ENCODE measurements at places on chromosomes 3 and 15.

- no peak for DNase-seq
Measured at GRCh38 chr3:78368636-78369345, 1328.9 kb downstream of the ROBO2 start.

DNA sequence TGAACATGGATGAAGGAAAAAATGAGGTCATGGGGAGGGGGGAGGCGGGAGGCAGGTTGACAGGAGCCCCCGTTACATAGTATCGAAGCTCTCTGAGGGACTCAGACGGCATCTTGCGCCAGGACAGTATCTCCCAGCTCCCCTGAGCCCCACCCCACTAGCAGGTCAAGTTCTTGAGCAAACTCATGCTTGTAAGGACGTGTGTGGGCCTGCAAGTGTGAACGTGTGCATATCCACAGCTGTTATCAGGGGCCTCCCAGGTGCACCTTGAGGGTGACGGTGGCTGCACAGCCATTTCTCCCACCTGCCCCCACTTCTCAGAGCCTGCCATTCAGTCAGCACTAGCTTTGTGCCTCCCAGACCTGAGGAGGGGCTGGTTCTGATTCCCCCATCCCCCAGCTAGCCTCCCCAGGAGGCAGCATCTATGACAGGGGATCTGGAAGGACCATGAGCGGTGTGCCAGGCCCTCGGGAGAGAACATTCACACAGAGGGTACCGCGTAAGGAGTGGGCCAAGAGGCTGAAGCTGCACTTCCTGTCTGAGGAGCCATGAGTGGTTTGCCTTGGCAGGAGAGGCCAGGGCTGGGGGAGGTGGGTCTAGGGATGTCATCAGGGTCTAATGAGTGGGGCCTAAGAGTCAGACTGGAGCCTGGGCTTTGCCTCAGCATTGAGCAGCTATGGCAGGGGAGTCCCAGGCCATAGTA is 2.9 kb downstream of the SEMA3F start:
- no peak for DNase-seq

DNA sequence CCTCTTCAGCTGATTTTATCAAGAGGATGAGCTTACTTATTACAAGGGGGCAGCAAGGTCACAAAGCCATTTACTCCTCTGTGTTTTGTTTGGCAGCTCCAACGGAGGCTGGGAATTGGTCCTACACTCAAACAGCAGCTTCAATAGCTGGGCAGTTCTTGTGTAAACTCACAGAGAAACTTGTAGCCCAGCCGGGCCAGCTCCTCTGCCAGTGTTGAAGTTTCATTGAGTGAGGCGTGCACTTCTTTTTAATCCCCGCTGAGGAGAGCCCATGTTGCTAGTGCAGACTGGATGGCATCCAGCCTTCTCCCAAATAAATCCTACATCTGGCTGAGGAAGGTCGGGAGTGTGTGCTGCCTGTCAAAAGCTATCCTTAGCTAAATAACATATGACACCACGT is 59.5 kb downstream of the BFSP2 start:
- no peak for DNase-seq

GRCh38 chr15:47299846-47300434 is 417.4 kb upstream of the SEMA6D start:
- DNase-seq, result no peak

DNA sequence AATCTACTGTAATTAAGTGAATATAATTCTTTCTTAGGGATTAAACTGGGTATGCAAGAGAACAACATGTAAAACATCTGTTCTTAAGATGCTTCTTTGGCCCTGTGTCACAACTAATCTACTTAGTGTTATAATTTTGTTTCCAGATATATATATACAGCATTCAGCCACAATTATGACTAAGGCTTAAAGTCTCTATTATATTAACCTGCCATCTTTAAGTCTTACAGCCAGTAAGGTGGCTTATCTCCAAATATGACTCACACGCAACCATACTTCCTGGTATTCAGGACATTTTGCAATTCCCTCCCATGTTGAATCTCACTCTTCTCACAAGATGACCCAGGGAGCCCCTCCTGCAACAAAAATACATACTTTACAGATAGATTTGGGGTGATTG is 6.6 kb upstream of the KBTBD8 start:
- DNase-seq, result no peak

GRCh38 chr3:69563151-69563550 is 176.1 kb upstream of the MITF start:
- DNase-seq, result no peak

- DNase-seq, result no peak
Measured at GRCh38 chr15:63072809-63073277, 30.3 kb downstream of the TPM1 start.

GRCh38 chr3:98564282-98565005 is 29.0 kb downstream of the CPOX start:
- no peak for DNase-seq

GRCh38 chr3:48110463-48110862 is 77.8 kb downstream of the CDC25A start:
- no peak for DNase-seq

- no peak for DNase-seq
Measured at GRCh38 chr3:48614044-48614443, 4.6 kb upstream of the UQCRC1 start.

DNA sequence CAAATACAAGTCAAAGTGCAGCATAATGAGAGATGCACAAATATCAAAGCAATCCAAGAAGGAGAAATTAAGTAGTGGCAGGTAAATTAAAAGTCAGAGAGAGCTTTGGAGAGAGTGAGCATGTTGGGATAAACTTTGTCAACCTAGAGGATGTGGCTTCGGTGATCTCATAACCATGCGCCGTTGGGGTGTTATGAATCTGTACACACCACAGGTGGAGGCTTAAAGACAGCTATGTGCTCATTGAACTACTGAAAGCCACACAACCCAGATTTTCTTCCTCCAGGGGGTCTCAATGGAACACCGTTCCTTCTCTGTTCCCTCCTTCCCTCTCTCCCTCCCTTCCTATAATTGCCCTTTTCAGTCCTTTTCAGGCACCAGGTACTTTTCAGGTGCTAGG is 52.0 kb downstream of the SUCNR1 start:
- DNase-seq, result no peak

DNA sequence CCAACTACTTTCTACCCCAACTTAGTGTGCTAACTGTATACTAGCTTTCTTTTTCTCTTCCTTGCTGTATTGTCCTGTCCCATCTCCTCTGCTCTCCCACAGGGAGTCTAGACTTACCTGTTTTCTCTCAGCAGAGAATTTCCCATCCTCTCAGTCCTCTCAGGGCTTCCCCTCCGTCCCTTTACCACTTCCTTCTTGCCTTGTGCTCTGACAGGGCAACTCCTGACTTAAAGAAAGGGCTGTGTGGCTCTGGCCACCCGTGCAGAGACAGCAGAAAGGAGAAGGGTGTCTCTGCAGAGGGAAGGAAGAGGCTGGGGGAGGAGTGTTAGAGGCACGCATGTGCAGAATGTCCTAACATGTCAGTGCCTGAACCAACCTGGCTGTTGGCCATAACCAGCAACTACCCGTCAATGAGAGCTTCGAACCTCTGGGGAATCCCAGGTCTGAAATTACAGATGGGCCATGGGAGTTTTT is at the start of gene GCSAM:
GCSAM (minus strand) TSS at position 274 of the 474 bp plus-strand sequence; CDS start at position 146, 128 bp downstream.
- DNase-seq, result peak; percentile 50

DNA sequence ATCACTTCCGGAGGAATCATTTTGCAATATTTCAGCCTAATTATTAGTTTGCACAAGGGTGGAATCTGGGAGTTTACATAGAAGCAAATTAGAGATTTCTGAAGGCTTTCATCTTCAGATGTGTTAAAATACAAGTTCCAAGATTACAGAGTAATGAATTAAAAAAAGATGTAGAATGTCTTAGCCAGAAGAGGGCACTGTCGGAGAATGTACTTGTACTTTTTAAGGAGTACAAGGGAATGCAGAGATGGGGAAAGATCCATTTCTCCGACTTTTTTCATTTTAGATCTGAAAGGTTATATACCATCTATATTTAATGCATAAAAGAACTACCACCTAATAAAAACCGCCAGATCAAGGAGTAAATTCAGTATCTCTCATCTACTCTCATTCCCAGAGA is 43.1 kb upstream of the WDR5B start:
- no peak for DNase-seq

DNA sequence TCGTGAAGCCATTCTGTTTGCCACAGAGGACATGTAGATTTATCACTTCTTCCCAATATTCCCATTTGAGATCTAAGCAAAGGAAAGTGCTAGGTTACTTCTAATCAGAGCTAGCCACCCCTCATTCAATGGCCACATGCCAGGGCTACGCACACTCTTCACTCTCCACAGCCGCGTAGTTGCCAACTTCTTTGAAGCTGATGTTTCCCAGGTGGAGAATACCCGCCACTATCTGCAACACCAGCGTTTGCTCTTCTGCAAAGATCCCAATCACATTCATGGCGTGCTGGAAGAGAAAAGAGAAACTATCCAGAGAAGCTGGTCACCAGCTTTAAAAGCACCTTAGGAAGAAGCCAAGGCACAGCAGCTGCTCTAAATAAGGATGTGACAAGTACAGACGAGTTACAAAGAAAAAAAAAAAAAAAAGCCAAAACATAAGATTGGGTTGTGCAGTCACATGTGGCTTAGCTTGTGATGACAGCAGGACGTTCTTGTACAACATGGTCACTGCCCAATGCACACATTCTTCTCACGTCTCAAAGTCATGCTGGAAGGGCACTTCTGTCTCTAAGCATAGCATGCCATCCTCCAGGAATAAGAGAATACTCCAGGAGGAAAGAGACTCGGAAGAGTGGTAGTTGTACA is 16.4 kb downstream of the LDHAL6B start:
- DNase-seq, result no peak

DNA sequence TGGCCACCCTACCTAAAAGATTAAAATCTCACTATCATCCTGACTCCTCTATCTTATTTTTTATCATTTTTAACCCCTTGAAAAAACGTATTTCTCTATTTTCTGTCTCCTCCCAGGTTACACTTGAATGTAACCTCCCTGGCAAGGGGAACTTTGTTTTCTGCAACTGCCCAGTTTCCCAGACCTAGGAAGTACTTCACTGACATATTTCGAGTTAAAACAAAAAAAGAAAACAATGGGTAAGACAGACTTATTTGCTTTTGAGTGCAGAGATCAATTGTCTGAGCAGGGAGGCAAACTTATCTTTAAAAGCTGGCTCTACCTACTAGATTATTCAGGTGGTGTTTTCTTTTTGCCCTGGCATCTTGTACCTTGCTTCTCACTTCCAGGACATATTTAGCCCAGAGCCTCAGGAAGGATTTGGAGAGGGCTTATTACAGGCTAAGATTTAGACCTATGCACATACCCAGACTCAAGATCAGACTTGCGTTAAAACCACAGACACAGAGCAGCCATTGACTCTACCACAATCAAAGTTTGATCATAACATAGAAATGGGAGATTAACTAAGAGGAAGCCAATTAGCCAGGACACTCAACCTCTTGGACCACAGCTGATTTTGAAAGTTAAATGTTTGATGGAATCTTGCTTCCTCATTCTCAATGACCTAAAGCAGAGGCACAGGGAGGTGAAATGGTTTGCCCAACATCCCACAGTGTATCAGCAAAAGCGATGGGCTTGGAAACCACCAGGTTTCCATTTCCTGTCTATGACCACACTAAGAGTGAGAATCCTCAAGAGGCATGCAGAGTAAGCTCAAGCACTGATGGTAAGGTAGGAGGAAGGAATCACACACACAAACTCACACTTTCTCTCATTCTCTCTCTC is 169.5 kb upstream of the THBS1 start:
- DNase-seq, result no peak

DNA sequence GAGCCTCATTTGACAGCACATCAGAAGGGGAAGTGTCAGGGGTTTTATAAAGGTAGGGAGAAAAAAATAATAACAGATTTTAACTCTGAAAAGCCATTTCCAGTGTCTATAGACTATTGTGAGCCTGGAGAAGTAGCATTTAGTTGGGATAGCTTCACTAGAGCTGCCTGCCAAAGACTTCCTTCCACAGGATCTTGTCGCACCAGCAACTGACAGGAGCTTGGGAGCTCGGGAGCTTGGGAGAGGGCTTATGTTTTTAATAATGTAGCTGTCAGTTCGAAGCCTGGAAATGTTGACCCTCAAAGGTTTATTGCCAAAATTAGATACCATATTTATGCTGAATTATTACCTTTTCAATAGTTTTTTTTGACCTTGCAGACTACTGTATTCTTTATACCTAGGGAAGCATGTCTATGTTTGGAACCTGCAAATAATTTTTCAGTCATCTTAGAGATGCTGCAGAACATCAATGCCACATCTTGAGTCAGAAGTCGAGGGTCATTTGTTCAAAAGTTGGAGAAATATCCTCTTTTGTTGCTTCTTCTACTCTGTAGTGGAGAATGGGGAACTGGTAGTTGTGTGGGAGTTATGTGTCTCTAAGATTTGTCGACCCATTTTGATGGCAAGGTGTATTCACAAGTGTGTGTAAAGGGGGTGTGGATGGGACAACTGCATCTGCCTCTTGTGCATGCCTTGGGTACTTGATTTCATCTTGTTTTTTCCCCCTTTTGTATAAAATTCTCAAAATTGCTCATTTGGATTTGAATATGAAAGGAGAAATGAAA is 41.7 kb downstream of the ARPP21 start:
- DNase-seq, result no peak

GRCh38 chr15:75347222-75348033 is 589 bp downstream of the NEIL1 start:
- peak; percentile 34 for DNase-seq

GRCh38 chr3:140763532-140763931 is 85.7 kb downstream of the TRIM42 start:
- no peak for DNase-seq

DNA sequence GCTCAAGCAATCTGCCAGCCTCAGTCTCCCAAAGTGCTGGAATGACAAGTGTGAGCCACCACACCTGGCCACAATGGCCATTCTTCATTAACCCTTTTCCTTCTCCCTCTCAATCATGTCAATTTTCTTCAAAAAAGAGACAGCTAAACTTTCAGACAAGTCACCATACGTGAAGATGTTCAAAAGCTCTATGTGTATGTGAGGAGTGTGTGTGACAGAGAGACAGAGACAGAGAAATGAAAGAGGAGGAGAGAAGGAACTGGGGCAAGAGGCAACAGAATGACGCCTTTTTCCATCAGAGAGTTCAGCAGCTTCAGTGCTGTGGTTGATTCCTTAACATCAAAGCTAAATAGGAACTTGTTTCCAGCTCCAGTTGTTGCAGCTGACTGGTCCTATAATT is 27.4 kb downstream of the OSBPL10 start:
- no peak for DNase-seq

GRCh38 chr15:76998663-76999285 is 3.8 kb downstream of the PSTPIP1 start:
- no peak for DNase-seq

DNA sequence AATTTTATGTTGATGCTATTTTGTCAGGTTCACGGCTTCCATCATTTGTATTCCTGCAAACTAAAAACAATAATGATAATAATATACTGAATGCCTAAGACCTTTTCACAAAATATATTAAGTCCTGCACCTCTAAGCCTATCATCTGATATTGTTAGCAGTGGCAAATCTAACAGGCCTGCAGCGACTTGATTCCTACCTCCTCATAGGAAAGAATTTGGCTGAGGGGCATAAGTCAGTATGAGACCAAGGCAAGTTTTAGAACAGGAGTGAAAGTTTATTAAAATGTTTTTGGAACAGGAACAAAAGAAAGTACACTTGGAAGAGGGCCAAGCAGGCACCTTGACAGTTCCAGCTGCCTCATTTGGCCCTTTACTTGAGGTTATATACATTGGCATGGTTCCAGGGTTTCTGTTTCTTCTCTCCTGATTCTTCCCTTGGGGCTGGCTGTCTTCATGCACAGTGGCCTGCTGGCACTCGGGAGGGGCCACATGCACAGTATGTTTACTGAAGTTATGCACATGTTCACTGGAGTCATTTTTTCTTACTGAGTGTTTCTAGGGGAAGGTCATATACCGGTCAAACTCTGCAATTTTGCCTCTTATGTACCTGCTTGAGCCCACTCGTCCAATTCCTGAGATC is 418.1 kb downstream of the EPHA6 start:
- DNase-seq, result no peak

- no peak for DNase-seq
Measured at GRCh38 chr3:43996379-43997301, 245.0 kb upstream of the TOPAZ1 start.
